Memory B cell (primary cell): ENCODE measurements at places on chromosomes 2 and 18.

- no peak for DNase-seq
These were observed 275.7 kb downstream of the PDE11A start for GRCh38 chr2:177796654-177797415.

- DNase-seq = no peak
These were observed 134.9 kb upstream of the REV1 start for GRCh38 chr2:99624677-99625076.

- DNase-seq = no peak
These were observed 52.5 kb upstream of the TTN start for GRCh38 chr2:178859730-178860129.

DNA sequence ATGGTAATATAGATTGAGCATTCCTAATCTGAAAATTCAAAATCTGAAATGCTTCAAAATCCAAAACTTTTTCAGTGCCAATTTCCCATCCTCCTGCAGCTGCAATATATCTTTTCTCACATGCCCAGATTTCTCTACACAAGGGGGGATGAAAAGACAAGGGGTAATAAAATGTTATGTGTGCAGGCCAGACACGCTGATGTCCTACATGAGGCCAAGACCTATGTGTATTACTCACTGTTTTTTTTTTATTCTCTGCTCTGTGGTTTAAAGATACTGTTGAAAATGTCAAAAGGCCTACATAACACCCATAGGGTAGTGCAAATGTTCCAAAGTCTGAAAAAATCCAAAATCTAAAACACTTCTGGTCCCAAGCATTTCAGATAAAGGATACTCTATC lies 41.2 kb upstream of the CWC22 start:
- DNase-seq = no peak

DNA sequence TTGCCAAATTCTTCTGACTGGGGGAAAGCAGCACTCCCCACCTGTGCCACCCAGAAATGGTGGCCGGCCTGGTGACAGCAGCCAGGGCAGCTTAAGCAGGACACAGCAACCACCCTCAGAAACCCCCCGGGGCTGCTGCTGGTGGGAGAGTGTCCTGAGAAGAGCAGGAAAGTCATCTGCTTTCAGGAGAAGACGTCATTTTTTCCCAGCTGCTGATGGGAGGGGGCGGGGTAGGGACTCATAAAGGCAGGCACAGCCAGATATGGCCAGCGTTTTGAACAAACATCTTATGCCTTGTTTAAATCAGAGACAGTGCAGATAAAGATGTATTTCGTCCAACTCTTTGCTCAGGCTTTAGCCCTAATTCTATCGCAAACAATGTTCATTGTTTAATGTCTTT lies 139.5 kb downstream of the LRRC30 start:
- no peak for DNase-seq

- DNase-seq = no peak
These were observed 11.6 kb upstream of the RBMS1 start for GRCh38 chr2:160505256-160505655.

DNA sequence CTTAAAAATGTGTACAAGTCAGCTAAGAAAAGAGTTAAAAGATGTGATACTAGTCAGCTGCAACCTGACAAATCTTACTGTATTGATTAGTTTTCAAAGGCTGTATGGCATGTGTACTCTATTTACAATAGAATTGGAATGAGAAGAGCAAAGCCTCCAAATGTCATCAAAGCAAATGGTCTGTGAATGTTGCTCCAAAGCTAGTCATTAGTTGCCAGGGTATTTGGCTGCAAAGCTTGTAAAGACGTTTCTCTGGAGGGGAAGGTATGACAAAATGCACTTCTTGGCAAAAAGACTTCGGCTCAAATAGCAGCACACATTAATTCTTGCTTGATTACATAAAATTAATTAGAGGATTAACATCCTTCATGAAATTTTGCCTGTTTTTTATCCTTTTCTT lies 59.3 kb downstream of the ETAA1 start:
- DNase-seq = no peak
